Colonic mucosa (tissue), 4 donors: ENCODE measurements at places on chromosomes 12 and 14. TPM values are rescaled to one million over a fixed set of nuclear protein-coding genes. Genes with fewer than 3 reads are reported as not detected.
A peak's percentile ranks its signal among the peaks of the same experiment; 100 is the strongest.

DNA sequence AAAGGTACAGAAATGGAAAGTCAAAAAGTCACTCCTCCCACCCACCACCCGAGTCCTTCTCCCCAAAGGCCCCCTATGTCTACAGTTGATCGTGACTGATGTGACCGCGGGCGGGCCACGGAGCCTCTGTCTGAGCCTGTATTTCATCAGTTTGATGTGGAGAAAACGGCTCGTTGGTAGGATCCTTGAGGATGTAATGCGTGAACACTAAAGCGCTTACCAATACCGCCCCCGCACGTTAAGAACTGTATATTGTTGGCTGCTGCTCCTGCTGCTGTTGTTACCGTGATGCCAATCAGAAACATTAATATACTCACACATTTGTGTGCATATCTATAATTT is 24.6 kb upstream of the UBC start:
- no peaks in the 10 kb centered on the region for H3K36me3 ChIP-seq
- DNase-seq: peak; percentile 85
- no peaks in the 10 kb centered on the region for H3K27me3 ChIP-seq
- peaks cover 3% of the 10 kb centered on the region for H3K4me1 ChIP-seq
- H3K4me3 ChIP-seq: peak overlapping the region; percentile 34

- no peaks in the 10 kb centered on the region for H3K4me1 ChIP-seq
- no peaks in the 10 kb centered on the region for H3K27me3 ChIP-seq
- H3K4me3 ChIP-seq: no peak overlapping the region
- H3K36me3 ChIP-seq: no peaks in the 10 kb centered on the region
Measured at GRCh38 chr14:76806446-76806845, 6.2 kb downstream of the ANGEL1 start.

DNA sequence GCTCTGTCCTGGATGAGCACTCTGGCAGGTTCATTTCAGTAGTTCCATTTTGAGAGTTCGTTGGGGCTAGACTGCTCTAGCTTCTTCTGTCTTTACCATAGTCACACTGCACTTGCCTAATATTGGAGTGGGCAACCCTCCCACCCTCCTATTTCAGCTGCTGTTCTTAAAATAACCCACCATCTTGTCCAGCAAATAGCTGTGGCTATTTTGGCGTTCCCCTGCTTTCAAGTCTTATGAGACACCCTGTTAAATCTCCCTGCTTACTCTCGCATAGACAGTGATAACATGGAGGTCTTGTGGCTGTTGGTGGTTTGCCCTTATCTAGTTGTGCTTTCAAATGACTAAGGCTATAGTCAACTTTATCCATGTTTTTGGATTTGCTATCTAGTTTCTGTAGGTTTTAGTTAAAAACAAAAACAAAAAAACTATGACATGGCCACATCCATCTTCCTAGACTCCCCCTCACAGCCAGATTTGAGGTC is 65.5 kb downstream of the LRP6 start:
- H3K36me3 ChIP-seq: no peaks in the 10 kb centered on the region
- H3K27ac ChIP-seq: no peak overlapping the region
- no peaks in the 10 kb centered on the region for H3K27me3 ChIP-seq
- no peak overlapping the region for H3K4me3 ChIP-seq

SYCP3 gene
- total RNA-seq: not detected

- no peak overlapping the region for H3K27ac ChIP-seq
- peaks cover 18% of the 10 kb centered on the region for H3K36me3 ChIP-seq
- H3K27me3 ChIP-seq: no peaks in the 10 kb centered on the region
- no peak overlapping the region for H3K4me3 ChIP-seq
- DNase-seq: no peak
Measured at GRCh38 chr12:107731366-107731765, 29.6 kb downstream of the PRDM4 start.

GRCh38 chr14:67480011-67480410 is 8.5 kb downstream of the TMEM229B start:
- no peak overlapping the region for H3K27ac ChIP-seq
- no peaks in the 10 kb centered on the region for H3K27me3 ChIP-seq
- no peak overlapping the region for H3K4me3 ChIP-seq

GRCh38 chr12:26452511-26452910 is 257.1 kb downstream of the SSPN start:
- H3K36me3 ChIP-seq: no peaks in the 10 kb centered on the region
- no peaks in the 10 kb centered on the region for H3K4me1 ChIP-seq
- no peak for DNase-seq
- H3K4me3 ChIP-seq: no peak overlapping the region
- H3K27ac ChIP-seq: no peak overlapping the region

- no peaks in the 10 kb centered on the region for H3K36me3 ChIP-seq
- DNase-seq: no peak
- H3K4me1 ChIP-seq: no peaks in the 10 kb centered on the region
- no peaks in the 10 kb centered on the region for H3K27me3 ChIP-seq
- no peak overlapping the region for H3K27ac ChIP-seq
- H3K4me3 ChIP-seq: no peak overlapping the region
Measured at GRCh38 chr14:31291210-31291609, 83.6 kb upstream of the HECTD1 start.

DNA sequence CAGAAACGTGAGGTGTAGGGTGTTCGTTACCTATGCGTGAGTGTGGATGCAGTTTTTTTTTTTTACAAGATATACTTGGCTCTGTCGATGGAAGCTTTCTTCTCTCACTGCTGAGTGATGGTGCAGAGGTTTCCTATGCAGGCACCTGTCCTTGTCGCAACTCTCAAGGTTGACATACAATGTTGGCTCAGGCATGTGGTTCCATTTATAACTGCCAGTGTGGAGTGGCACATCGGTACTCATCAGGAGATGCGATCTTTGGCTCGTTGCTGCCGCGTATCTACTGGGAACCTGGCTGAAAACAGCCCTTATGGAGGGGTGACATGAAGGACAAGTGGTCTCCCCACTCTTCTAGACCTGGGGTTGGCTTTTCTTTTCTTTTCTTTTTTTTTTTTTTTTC is 109.0 kb downstream of the ZNF664 start:
- no peaks in the 10 kb centered on the region for H3K4me1 ChIP-seq
- H3K27ac ChIP-seq: no peak overlapping the region
- no peaks in the 10 kb centered on the region for H3K27me3 ChIP-seq
- DNase-seq: no peak
- no peaks in the 10 kb centered on the region for H3K36me3 ChIP-seq
